Right ventricle myocardium inferior (tissue), 1 donor: ENCODE measurements at places on chromosomes 13 and 19.
A peak's percentile ranks its signal among the peaks of the same experiment; 100 is the strongest.

GRCh38 chr19:43425567-43426392 is 11.1 kb downstream of the TEX101 start:
- DNase-seq = no peak

DNA sequence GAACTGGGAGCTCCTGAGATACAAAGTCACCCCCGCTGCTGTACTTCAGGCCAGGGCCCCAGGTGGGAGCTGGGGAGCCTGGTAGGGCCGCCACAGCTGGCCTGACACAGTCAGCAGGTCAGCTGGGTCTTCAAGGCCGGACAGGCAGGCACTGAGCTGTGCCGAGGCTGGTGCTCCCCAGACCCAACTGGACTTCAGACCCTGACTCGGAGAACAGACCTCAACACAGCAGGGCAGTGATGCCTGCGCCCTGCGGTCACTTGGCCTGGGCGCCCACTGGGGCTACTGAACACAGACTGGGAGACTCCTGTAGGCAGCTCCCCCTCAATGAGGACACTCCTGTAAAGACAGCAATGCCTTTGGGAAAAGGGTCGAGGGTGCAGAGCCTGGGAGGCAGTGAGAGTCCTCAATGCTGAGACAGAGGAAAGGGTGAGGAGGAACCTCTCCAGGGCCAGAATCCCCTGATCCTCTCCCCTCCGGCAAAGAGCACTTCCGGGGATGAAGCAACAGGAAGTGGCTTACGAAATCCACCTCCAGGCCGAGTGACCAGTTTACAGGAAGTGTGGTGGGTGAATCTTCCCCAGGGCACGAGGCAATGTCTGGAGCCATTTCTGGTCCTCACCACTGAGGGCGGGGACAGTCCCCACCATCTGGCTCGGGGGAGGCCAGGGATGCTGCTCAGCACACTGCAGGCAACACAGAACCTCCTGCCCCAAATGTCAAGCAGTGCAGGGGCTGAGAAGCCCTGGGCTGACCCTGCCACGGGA is 40.8 kb upstream of the ISYNA1 start:
- peak; percentile 91 for DNase-seq

DNA sequence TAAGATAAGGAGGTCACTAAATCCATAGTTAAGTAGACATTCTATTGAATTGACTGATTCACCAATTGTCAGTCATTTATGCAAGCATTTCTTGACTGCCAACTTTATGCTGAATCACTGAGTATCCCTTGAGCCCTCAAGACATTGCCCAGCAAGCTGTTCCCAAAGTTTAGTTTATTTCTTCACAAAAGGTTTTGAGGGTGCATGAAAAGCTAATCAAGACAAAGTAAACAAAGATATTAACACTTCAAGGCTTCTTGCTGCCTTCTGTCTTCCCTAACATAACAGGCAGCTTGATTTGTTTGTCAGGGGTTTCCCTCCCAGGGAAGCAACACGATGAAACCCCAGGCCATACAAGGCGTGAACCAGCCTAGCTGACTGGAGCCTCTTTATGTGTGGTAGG is 374.4 kb downstream of the SPRY2 start:
- DNase-seq = no peak

- no peak for DNase-seq
Measured at GRCh38 chr13:51155776-51156515, 44.9 kb upstream of the C13orf42 start.

DNA sequence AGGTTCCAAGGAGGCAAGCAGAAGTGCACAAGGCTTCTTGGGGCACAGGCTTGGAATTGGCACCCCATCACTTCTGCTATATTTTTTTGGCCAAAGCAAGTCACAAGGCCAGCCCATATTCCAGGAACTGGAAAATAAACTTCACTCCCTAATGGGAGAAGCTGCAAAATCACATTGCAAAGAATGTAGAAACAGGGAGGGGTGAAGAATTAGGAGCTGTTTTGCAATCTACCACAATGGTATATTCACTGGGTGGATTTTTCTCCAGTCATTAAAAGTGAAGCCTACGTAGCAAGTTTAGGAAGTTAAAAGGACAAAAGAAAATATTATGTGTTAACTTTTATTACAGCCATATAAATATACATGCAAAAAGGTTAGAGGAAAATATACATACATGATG is 464.8 kb downstream of the COG6 start:
- DNase-seq = no peak

GRCh38 chr19:44626048-44626624 is 12.8 kb downstream of the IGSF23 start:
- no peak for DNase-seq

DNA sequence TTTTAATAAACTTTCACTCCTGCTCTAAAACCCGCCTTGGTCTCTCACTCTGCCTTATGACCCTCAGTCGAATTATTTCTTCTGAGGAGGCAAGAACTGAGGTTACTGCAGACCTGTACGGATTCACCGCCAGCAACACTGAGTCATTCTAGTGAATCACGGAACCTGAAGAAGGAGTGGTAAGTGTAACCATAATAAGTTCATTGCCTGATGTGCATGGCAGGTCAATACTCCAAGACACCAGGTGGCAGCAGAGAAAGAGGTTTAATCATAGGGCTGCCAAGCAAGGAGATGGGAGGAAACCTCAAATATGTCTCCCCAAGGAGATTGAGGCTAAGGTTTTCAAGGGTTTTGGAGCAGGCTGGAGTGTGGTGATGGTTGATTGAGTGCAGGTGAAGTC is 204.3 kb upstream of the IPO5 start:
- no peak for DNase-seq

DNA sequence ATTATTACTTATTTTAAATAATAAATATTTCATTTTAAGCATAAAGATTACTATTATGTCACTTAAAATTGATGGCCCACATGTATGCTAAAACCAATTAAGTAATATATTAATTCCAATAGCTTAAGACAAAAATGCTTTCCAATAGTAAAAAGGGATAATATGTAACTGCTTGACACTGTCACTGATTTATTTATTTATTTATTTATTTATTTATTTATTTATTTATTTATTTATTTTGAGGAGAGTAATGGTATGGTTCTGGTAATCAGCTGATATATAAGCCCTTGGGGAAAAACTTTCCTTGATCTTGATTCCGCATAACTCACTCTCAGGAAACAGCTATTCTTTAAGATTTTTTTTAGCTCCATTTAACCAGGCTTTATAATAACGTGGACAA is 903.0 kb upstream of the ATXN8OS start:
- DNase-seq = no peak

DNA sequence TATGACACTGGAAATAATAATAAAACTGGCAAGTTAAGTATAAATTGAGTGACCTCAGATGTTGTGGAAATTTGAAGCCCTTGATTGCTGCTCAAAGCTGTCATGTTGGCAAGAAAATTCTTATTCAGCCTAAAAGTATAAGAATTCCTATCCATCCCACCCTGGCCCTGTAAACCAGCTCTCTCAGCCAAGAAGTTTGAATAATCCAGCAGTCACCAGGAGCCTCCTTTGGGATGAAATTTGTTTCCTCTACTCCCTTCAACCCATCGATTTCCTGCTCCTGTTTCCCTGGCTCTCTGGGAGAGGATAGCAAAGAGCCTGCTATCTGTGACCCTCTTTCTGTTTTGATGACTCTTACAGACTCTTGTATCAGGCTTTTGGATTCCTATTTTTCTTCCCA is 169.3 kb downstream of the LHFPL6 start:
- DNase-seq = no peak

GRCh38 chr13:41645331-41645730 is 188.0 kb downstream of the RGCC start:
- DNase-seq = no peak

DNA sequence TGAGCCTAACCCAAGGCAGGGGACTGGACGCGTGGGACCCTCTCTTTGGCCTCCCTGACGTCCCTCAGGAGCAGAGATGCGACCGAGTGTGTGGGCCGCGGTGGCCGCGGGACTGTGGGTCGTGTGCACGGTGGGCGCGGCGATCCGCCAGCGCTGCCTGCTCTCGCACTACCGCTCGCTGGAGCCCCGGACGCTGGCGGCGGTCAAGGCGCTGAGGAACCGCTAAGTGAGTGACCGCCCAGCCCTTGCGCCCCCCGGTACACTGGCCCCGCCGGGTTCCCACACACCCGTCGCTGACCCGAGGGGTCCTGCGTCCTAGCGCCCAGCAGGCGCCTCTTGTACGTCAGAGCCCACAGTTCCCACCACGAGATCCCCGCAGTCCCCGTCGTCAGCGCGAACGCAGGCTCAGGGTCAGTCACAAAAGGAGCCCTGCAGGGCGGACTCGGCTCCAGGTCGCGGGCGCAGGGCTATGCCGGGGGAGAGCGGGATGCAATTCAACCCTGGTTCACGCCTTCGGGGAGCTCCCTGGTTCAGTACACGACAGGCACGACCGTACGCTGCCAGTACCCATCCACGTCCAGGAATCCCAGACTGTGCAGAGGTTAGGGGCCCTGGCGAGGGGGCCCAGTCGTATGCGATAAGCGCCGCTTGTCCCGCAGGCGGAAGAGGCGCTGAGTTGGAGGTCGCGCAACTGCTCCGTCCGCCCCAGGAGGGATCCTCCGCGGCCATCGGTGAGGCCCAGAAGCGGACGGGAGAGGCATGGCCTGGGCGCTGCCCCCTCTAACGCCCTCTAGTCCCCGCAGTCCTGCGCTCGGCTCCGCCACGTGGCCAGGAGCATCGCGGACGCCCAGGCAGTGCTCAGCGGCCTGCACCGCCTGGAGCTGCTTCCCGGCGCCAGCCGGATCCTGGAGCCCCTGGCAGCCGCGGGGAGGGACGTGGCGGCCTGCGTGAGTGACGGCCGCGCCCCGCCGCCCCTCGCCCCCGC is 3.6 kb upstream of the IFNL2 start:
- DNase-seq = no peak

- DNase-seq = no peak
Measured at GRCh38 chr19:39749981-39750380, 12.2 kb upstream of the CLC start.
